NCI-H524 (cell line): ENCODE measurements at places on chromosomes 13 and 19.

DNA sequence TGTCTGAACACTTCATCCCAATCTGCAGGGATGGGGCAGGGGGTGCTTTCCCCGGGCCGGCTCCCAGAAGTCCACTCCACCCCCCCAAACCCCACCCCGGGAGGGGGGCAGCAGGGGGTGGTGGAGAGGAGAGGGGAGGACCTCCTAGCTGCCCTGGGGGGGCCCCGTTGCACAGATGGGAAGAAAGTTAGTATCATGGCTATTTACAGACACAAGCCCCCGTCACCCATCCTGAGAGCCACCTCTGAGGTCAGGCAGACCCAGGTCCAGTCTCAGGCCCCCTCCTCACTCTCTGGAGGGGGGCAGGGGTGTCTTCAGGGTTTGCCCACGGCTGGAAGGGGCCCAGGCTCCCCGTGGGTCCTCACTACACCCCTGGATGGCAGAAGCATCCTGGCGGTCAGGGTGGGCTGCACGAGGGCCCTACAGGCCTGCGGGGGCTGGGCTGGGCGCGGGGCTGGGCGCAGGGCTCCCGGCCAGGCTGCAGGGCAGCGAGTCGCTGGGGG lies 5.8 kb upstream of the REXO1 start:
- no peak for DNase-seq

DNA sequence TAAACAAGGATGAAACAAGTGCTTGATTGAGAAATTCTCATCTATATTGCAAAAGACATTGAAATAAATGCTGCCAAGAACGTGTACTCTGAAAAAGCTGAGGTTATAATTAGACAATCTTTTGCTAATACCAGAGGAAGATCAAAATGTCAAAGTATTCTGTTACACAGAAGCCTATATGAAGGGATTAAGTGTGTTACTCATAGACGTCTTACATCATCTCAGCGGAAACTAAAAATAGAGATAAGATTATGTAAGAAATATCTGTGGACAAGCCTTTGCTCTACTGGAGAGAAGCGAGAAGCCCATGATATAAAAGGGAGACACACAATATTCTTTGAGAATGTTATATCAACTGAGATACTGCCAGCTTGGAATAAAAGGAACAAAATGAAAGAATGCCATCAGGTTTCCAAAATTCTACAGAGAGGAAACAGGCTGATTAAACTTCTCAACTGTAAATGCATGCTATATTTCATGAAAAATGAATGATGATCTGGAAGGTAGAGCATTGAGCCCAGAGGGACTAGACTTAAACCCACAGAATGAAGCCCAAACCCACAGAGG lies 699.0 kb downstream of the GPC5 start:
- peak; percentile 55 for DNase-seq

DNA sequence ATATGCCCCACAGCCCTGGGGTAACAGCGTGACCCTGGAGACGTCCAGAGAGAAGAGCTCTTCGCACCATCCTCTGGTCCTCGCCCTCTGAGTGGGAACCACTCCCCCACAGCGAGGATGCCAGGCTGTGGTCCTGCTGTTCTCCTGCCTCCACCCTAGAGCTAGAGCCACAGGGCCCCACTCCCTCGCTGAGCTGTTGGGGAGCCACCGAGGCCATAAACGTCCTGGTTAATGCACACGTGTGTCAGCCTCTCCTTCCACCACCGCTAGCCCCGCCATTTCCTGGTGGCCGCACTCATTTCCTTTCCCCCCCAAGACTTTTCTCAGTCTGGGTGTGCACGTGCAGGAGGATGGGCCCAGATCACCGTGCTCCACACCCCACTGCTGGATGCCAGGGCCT lies 11.5 kb downstream of the CEACAM16 start:
- DNase-seq: no peak

DNA sequence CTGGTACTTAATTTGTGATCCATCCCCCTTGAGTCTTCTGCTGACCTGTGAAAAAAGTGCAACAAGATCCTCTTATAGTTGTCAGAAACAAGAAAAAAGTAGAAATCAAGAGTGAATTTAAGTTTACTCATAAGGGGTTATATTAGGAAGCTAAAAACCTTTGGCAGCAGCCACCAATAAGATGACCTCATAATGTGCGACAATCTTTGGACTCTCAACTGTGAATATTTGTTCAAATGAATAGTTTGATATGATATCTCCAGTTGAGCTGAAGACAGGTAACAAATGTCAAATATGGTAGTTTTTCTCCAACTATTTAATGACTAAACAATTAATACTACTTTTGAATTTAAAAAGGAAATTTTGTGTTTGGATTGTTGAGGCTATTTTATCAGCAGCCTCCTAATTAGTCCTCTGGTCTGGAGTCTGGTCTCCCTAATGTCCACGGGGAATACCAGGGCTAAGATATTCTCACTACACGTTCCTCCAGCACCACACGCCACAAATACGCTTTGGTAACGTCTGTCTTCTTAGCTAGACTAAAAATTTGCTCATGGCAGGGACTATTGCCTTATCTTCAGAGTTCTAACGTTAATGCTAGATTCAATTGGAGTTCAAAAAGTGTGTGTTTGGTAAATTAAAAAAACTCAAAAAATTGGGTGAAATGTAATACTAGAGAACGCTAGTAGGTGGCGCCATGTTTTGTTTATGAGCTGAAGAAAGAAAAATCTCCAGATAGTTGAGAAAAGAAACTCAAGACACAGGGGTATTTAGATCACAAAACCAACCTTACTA lies 51.0 kb upstream of the PDX1 start:
- no peak for DNase-seq

- no peak for DNase-seq
These were observed 23.5 kb downstream of the COL4A2 start for GRCh38 chr13:110330491-110331011.

GRCh38 chr13:35920816-35921215 lies 210.4 kb downstream of the DCLK1 start:
- no peak for DNase-seq

DNA sequence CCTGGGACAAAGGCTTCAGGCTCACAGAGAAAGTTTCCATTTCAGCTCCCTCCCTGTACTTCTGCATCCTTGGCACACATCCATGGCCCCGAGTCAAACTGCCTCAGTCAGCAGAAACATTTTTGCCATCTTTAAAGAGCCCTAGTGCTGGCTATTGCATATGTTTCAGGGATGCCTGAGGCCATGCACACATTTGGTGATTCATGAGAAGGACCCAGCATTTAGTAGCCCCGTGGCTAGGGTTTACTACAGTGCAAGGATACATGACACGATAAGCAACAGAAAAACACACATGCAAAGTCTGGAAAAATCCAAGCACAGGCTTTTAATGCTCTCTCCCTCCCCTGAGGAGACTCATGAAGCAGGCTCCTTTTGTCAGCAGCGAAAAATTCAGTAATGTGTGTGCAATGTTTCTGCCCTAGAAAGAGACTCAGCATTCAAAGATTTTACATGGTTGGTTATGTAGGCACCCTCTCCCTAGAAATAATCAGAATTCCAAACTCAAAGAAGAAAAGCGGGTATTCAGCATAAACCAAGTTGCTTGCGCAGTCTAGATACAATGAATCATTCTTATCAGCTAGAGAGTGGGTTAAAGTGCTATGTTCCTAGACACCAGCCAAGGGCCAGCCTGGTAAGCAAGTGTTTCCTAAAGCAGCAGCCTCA lies 17.6 kb downstream of the ACOD1 start:
- DNase-seq: no peak

DNA sequence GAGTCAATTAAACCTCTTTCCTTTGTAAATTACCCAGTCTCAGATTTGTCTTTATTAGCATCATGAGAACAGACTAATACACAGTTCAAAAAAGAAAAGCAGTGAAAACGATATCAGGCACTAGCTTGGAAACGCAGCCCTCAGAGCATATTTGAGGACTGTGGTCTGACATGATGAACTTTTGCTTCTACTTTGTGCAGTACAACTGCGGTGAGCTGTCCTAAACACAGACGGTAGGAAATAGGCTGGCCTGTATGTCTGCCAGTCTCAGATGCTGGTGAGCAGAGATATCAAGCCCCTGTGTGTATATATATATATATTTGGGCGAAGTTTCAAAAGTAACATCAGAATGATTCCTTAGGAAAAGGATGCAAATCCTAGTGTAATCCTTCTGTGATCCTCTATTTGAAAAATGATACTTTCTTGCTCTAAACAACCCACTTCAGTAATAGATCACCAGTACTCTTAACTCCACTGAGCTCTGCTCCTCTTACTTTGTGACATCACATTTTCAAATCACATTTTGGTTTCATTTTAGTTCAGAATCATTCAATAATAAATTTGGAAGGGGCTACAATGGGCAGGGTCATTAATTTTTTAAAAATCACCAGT lies 74.4 kb downstream of the TNFRSF19 start:
- no peak for DNase-seq

GRCh38 chr19:30924670-30925069 lies 424.6 kb downstream of the TSHZ3 start:
- no peak for DNase-seq

DNA sequence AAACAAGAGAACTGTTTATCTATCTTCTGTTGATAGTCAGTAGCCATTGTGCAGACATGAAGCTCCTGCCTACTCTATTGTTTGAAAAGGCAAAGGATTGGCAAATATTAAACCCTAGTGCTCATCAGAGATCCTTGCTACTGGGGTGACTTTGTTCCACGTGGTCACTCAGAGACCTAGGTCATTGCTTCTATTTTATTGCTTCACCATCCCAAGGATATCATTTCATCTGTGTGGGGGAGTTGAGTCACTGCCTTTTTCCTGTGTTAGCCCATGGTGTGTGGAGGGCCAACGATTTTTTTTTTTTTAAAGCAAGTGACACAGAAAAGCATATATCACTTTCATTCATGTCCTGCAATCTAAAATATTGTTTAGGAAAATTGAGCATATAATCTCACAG lies 254.1 kb upstream of the RXFP2 start:
- DNase-seq: no peak

- DNase-seq: no peak
These were observed 11.6 kb downstream of the IGFL2 start for GRCh38 chr19:46159418-46160232.

- DNase-seq: no peak
These were observed 334.7 kb upstream of the DACH1 start for GRCh38 chr13:72201726-72202125.

DNA sequence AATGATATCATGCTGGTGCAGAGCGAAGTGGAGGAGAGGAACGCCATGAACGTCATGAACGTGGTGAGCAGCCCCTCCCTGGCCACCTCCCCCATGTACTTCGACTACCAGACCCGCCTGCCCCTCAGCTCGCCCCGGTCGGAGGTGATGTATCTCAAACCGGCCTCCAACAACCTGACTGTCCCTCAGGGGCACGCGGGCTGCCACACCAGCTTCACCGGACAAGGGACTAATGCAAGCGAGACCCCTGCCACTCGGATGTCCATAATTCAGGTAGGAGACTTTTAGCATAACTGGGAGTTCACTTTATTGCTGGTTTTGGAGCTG lies 3.3 kb downstream of the PCDH17 start:
- no peak for DNase-seq

DNA sequence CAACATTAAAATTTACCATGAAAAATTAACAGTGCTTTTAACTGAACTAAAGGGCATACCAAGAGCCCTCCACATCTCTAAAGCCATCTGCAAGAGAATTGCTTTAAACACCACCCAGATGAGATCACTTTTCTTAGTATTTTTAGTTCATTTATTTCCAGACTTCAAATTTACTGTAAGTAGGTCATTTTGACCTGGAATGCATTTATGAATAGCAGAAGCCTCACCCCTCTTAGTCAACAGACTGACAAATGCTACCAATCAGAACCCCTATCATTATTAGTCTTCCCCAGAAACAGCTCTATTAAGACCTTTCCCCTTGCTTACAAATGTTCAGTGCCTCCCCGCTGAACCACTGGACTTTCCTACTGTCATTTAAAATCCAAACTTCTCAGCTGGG lies 27.3 kb downstream of the RUBCNL start:
- DNase-seq: no peak

GRCh38 chr19:47253467-47253881 lies 2.9 kb upstream of the CCDC9 start:
- DNase-seq: no peak

DNA sequence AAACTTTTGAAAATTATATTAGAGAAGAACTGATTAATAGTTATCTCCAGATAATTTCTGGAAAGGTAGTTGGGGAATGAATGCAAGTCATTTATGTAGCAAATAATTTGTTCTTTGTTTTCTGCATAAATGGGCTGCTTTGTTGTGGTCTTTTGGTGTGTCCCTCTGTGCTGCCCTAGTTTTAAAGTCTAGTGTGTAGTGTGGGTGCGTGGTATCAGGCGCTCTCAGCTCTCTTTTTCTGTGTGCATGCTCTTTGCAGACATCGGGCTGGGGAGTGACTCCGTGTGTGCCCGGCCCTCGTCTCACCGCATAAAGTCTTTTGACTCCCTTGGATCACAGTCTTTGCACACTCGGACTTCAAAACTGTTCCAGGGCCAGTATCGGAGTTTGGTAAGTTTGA lies 94.5 kb downstream of the ARHGEF7 start:
- no peak for DNase-seq

GRCh38 chr13:110113284-110113764 lies 193.6 kb downstream of the COL4A1 start:
- no peak for DNase-seq

GRCh38 chr19:9917321-9917720 lies 19.0 kb downstream of the OLFM2 start:
- peak; percentile 61 for DNase-seq

DNA sequence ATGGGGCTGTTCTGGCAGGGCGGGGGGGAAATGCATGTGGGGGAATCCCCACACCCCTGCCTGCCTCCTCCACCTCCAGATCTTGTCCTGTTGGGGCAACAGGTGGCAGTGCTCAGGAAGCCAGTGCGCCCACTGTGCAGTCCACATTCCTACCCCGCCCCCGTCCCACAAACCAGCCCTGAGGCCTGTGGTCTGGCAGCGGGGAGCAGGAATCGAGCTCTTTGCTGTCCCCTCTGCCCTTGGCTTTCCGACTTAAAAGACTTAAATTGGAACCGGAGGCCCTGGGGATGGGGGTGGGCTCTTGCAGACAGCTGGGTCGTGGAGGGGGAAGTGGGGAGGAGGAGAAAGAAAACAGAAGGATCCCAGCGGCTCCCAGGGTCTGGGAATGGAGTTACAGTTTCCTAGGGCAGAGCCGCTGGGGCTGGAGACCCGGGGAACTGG lies 4.3 kb downstream of the NANOS3 start:
- no peak for DNase-seq

DNA sequence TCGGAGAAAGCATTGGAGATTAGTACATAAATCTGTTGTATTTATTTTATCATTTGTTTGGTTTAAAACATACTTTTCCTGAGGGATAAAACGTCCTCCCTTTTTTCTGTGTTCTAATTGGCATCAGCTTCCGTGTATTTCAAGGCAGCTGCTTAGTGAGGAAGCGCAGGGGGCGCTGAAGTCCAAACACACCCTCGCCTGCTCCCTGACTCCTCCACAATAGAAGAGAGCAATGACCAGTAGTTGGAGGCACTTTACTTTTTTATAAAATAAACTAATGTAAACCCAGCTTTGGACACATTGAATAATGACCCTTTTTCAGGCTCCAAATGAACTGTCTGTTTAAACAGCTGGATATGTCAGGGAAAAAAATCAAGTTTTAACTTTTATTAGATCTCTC lies 79.9 kb downstream of the RNASEH2B start:
- peak; percentile 40 for DNase-seq
